ENCODE measurements at places on chromosomes 16 and 17.

DNA sequence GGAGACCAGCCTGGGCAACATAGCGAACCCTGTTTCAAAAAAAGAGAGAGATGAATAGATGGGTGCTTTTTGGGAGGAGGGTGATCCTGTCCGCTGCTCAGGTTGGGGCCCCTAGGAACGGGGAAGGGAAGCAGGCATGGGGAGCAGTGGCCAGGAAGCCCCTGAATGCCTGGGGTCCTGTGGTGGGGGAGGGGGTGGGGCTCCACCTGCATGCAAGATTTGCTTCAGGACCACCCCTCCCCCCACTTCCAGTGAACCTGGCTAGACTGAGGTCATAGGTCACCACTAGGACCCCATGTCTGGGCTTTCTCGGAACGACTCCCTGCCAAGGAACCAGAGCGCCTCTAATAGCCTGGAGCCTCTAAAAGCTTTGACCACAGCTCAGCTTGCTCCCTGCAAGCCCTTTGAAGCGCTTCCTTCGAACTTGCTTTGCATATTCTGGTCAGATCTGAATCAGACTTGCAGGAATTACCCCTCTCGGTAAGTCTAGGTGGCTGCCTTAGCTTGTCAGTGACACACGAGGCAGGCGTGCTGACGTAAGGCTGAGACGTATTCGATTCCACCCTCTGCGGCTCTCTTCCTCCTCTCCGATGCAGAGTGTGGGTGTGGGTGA, 3.7 kb downstream of the SOCS3 start:
- DNase-seq = peak; percentile 96

- DNase-seq = no peak
Measured at GRCh38 chr16:8673611-8674412, 605 bp upstream of the ABAT start.

- no peak for DNase-seq
Measured at GRCh38 chr17:9837551-9838471, 12.1 kb downstream of the GLP2R start.

- no peak for DNase-seq
Measured at GRCh38 chr16:8957509-8958157, 6.1 kb downstream of the USP7 start.

DNA sequence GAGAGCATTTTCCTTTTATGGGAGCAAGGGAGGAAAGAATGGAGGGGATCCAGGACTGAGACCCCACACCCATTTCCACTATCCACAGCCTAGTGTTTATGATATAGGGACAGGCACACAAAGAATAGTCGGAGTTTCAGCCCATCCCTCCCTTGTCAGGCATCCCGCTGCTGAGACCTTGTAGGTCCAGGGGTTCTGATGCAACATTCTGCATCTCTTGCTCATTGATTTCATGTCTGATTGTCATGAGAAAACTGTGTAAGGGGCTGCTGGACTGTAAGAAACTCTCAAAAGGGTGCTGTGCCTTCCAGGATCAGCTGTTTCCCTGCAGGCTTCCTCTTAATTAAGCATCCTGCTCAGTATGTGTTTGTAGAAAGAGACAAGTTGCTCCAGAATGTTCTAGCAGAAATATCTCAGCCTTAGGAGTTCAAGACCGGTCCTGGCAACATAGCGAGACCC, 5.3 kb upstream of the POLR3E start:
- no peak for DNase-seq

- DNase-seq = no peak
Measured at GRCh38 chr17:4304417-4305027, 40.7 kb upstream of the ANKFY1 start.

- peak; percentile 34 for DNase-seq
Measured at GRCh38 chr17:34300652-34301370, 15.3 kb downstream of the CCL11 start.

DNA sequence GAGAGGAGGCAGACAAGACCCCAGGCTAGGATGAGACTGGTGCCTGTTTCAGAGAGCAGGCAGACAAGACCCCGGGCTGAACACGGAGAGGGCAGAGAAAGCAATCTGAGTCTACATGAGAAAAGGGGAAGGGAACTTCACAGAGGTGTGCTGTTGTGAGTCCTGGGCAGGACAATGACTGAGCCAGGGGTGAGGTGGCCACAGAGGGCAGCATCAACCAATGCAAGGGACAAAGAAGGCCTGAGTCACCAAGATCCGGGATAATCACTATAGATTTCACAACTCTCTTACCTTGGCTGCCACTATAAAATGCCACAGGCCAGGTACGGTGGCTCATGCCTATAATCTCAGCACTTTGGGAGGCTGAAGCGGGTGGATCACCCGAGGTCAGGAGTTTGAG, 89.0 kb downstream of the SLC39A11 start:
- no peak for DNase-seq

- DNase-seq = no peak
Measured at GRCh38 chr17:28505986-28506665, at the start of gene FOXN1. FOXN1 (plus strand) TSS chr17:28506348; CDS start chr17:28523970, 17,622 bp downstream.

- DNase-seq = no peak
Measured at GRCh38 chr16:57167538-57167937, 18.3 kb downstream of the PSME3IP1 start.

- no peak for DNase-seq
Measured at GRCh38 chr16:6570530-6570929, 762.1 kb upstream of the RBFOX1 start.

- no peak for DNase-seq
Measured at GRCh38 chr17:80696456-80696855, 151.8 kb downstream of the RPTOR start.

DNA sequence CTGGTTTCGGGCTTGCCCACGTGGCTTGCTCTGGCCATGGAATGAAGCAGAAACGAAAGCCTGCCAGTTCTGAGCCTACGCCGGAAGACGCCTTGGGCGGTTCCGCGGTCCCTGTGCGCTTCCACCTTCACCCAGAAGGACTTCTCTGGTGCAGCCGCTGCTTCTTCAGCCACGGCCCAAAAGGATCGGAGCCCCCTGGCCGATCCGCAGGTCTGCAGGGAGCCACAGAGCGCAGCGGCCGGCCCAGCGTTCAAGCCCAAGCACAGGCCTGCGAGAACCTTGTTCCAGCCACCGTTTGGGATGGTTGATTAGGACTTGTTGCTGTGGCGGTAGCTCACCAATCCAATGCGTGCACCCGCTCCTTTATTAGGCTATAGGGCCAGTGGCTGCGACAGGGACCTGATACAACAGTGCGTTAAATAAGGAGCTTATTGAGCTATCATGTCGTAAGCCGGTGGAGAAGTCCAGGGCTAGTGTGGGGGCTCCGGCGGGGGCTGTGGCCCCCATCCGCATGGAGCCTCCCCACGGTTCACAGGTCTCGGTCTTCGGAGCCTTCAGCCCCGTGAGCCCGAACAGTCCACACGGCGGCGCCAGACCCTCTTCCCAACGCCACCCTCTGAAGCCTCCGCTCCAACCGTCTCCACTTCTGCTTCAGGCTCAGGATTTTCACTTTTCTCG, 10.2 kb upstream of the MPP2 start:
- DNase-seq = no peak

DNA sequence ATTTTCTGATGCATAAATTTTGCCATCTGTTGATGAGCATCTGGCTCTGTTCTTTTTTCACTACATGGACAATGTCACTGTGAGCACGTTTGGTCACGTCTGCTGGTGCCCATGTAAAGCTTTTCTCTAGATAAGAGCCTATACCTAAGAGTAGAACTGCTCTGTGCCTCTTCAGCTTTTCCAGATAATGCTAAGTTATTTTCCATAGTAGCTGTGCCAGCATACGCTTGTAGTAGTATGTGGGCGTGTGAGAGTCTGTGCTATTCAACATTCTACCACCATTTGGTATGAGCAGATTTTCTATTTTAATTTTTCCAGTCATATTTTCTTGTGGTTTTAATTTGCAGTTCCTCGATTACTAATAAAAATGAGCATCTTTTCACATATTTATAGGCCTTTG, 33.2 kb downstream of the VPS35L start:
- no peak for DNase-seq

- DNase-seq = no peak
Measured at GRCh38 chr17:49465331-49465903, 29.7 kb upstream of the NGFR start.

- DNase-seq = no peak
Measured at GRCh38 chr17:671076-671762, 43.4 kb downstream of the VPS53 start.

DNA sequence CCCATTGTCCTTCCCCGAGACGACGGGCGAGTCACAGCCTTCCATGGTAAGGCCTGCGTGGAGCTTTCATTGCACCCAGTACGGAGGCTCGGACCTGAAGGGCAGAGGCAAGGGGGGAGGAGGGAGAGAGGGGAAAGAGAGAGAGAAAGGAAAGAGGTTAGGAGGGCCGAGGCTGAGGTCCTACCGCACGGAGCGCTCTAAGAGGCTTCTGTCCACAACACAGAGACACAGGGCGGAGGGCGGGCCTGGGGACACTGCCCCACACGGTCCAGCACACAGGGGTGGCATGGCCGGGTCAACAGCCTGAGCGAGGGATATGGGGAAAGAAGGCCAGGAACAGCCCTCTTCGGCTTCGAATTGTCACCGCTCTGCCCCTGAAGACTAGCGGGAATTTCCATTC, 87.8 kb downstream of the ZFHX3 start:
- no peak for DNase-seq

GRCh38 chr16:75421820-75422126, 11.5 kb downstream of the CFDP1 start:
- DNase-seq = no peak

GRCh38 chr16:49578435-49579024, 204.9 kb downstream of the C16orf78 start:
- DNase-seq = no peak

- no peak for DNase-seq
Measured at GRCh38 chr16:82808036-82808435, 181.3 kb downstream of the CDH13 start.

GRCh38 chr17:41338961-41339485, 11.6 kb downstream of the KRT33A start:
- DNase-seq = no peak
